NCI-H345 (cell line): ENCODE measurements at places on chromosomes 4 and X.
A peak's percentile ranks its signal among the peaks of the same experiment; 100 is the strongest.

GRCh38 chrX:65994519-65995506 is 45.1 kb downstream of the VSIG4 start:
- no peak for DNase-seq

GRCh38 chr4:177214935-177215334 is 94.7 kb upstream of the NEIL3 start:
- no peak for DNase-seq

GRCh38 chrX:25131055-25131454 is 115.3 kb upstream of the ARX start:
- no peak for DNase-seq

- peak; percentile 12 for DNase-seq
These were observed 118.0 kb upstream of the EDNRA start for GRCh38 chr4:147362938-147363337.

DNA sequence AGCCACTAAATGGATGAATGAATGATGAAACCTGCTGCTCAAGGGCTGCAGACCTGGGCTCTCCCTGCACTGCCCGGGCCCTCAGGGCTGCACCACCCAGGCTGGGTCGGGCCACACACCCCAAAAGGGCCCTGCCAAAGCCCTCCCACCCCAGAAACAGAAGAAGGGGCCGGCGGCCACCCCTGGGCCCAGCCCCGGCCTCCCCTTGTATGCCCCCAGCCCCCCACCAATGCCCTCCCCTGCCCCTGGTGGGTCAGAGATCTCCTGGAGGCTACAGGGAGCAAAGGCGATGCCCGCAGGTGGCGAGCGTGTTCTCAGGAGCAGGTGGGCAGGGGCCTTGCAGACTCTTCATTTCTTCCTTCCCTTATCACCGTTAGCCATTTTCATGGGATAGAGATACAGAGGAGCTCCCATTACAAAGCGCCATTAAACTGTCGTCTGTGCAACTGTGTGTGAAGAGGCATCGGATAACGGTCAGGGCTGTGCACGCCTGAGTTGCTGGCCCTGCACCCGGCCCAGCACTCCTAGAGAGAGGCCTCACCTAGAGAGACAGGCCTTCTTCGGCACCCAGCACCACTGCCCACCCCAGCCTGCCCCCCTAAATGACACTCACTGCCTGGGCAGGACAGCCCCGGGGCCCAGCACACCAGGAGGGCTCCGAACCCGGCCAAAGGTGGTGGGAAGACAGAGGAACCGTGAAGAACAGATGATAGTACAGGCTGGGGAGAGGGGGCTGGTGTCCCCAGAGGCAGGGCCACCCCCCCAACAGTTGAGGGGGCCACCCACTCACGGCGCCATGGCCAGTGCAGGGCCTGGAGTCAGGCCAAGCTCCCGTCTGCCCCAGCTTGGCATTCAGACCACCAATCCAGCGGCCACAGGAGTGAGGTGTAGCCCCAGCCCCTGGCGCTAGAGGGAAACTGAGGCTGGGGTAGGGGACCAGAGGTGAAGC is 133.7 kb downstream of the FAM53A start:
- DNase-seq: no peak

- DNase-seq: peak; percentile 49
These were observed 17.5 kb upstream of the SH3KBP1 start for GRCh38 chrX:19904778-19905367.

DNA sequence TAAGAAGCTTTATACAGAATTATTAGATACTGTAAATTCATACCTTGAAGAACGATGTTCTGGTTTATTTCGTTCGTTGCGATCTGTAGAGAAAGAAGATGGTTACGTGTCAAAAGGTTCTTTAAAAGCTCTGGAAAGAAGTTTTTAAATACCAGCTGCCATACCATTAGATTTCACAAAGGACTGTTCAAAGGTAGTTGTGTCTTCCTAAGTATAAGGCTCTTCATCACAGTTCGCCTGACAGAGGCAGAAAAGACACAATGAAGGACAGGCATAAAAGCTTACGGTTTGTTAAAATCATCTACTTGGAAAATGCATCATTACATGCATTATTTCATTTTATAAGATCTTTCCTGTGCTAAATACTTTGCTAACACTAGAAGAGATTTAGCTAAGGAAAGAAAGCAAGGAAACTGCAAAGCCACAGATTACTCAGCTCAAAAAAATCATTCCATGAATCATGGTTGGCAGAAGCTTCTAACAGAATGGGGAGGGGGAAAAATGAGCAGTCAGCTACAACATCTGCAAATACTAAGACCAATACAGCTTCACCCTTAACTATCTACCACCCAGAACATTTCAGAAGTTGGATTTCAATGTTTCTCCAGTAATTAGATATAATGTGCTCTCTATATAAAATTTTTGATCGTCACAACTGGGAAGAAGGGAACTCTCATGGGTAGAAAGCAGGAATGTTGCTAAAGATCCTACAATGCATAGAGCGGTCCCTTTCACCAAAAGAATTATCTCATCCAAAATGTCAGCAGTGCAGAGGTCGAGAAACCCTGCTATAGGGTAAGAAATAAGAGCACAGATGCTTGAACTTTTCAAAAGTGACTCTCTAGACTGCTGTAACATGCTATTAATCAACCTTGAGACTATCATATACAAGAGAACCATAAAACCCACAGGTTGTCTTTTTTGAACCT is 50.7 kb upstream of the PRSS48 start:
- DNase-seq: no peak

DNA sequence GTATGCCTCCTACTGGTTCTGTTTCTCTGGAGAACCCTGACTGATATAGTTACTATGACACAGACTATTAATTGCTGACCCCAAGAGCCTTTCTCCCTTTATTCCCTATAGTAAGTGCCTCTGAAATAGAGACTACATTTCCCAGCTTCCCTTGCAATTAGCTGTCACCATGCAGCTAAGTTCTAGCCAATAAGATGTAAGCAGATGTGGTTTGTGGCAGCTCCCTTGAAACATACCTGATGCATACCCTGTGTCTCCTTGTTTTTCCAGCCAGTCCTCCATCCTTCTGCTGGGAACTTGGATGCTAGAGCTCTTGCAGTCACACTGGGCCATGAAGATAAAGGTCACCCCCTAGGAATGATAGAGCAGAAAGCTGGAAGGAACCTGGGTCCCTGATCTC is 9.7 kb upstream of the TMEM165 start:
- DNase-seq: no peak

DNA sequence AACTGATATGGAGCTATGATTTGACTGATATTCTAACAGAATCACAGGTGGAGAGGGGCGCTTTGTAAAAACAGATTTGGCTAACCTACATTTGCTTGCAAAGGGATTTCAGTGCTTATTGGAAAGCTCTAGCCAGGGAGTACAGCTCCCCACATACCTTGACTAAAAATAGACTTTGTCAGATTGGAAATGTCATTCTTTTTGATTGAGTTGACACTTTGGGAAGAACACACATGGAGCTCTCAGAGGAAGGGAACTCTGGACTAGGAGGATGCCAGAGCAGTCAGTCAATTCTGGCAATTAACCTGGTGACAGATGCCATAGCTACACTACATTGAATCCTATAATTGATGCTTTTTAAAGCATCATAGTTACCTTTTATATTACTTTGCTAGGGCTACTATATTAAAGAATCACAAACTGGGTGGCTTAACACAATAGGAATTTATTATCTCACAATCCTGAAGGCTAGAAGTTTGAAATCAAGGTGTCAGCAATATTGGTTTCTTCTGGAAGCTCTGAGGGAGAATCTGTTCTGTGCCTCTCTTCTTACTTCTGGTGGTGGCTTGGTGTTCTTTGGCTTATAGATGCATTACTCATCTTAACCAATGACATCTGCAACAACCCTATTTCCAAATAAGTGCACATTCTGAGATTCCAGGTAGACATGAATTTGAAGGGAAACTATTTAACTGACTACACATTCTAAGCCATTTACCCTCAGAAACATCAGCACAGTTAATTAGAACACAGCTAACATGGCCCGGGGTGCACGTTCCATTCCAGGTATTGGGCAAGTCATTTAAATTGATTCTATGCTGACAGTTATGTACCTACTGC is 8.4 kb upstream of the HERC3 start:
- DNase-seq: no peak

GRCh38 chr4:41012293-41012692 is 202.0 kb downstream of the APBB2 start:
- DNase-seq: no peak

DNA sequence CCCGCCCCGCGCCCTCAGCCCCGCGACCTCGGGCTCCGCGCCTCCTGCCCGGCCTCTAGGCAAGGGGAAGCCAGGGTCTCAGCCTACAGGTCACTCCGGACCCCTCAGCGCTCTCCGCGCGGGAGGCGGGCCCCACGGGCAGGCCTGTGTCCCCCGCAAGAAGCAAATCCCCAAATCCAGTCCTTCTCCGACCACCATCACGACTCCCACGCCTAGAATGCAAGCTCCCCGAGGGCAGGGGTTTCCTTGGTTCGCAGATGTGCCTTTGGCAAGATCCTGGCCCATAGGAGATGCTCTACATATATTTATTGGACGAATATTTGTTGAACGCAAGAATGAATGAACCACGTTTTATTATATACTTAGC is 260 bp upstream of the CCDC149 start:
- no peak for DNase-seq

DNA sequence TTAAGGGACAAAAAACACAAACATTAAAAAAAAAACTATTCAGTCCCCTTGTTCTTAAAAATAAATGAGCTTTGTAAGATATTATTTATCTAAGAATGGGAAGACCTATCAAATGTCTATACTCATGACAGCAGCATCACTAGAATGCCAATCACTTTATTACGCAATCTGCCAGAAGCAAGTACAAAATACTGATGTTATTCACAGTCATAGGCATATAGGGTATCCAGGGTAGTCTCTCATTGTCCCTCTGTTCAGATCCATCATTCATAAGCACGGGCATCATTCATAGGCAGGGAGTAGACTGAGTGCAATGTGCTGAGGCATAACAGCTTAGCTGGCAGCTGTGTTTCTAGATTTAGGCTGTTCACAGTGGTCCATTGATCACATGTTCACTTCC is 109.1 kb downstream of the EPHA5 start:
- no peak for DNase-seq

GRCh38 chrX:38636949-38637819 is 75.8 kb downstream of the TSPAN7 start:
- DNase-seq: no peak

DNA sequence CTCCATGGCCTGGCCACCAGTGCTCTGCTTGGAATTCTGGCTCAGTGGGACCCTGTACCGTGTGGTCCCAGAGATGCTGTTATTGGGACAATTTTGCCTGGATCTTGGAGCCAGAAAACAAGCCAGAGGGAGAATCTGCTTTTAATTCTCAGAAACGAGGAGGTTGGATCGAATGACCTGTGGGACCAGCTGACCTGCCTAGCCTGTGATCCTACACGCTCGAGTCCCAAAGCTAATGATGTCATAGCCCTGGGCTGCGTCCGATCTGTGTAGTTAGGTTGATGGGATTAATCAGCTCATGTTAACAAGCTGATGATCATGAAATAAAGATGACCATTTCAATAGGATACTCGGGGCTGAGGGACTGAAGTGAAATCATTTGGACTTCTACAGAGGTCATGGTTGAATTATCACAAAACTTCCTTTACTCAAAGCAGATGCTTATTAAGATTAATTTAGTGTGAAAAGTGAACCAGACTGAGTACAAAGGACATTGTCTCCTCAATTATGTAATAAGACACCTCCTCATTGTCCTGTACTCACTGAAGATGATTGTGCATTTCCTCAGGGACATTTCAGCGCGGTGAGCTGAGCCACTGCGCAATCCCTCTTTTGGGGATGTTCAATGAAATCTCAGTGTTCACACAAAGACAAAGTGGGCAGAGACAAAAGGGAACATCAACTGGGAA is 51.9 kb upstream of the STX18 start:
- no peak for DNase-seq

- no peak for DNase-seq
These were observed 29.8 kb downstream of the ZFYVE28 start for GRCh38 chr4:2388429-2389182.

GRCh38 chr4:61741327-61742096 is 541.4 kb downstream of the ADGRL3 start:
- no peak for DNase-seq

DNA sequence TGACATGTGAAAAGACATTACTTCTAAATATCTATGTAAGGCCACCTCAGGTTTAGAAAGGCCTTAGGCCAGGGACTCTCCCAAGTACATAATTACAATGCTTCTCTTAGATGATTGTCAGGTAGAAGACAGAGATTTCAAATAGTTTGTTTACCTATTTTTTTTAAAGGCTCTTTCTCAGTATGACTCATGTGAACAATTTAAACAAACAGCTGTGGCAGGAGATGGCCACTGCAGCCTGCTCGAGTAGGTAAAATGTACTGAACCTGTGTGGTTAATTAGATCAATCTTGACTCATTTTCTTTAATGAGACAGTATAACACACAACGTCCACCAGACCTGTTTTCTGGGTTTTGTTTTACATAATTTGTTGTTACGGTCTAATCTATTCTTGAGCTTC is 50.2 kb downstream of the LEF1 start:
- peak; percentile 36 for DNase-seq

DNA sequence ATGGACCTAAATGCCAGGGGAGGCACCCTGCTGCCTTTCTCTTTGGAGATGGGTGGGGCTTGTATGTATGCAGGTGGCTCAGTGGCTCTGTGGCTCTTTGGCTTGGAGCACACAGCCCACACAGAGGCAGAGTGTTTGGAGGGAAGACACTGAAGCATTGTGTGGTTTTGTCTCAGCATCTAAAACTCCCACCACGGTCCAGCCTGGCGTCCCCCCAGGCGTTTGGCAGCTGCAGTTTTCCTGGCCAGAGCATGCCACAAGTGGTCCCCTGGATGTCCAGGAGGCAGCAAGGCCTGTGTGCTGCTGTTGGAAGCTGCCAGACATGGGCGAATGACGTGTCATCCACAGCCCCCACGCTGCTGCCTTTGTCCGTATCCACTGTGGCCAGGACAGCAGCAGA is 32.2 kb upstream of the PSAPL1 start:
- DNase-seq: no peak

- no peak for DNase-seq
These were observed 71.2 kb downstream of the SUPT20HL2 start for GRCh38 chrX:24242649-24243175.

DNA sequence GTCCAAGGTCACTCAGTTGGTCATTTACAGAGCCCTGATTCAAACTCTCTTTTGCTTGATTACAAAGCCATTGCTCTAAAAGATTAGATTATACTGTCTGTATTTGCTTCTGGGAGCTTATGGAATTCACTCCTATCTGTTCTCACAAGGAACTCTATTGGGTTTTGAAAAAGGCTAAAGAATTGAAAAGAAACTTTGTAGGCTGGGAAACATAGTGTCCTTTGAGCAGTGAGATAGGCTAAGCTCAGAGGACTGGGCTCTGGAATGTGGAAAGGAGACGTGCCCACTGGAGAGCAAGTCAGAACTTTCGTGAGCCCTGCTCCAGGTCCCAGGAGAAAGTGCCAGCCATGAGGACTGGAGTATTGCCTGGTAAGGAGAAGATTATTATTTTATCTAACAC is at the start of gene RTL9:
Gene RTL9 (plus strand): TSS at position 301 of the 400 bp plus-strand sequence. CDS start 91,770 bp downstream, outside the sequence.
- no peak for DNase-seq

GRCh38 chrX:129808158-129808828 is 28.5 kb downstream of the SASH3 start:
- no peak for DNase-seq

- DNase-seq: no peak
These were observed 6.1 kb downstream of the TMEM192 start for GRCh38 chr4:165106518-165106917.

GRCh38 chr4:5924461-5925125 is 31.7 kb upstream of the CRMP1 start:
- no peak for DNase-seq

GRCh38 chrX:100649550-100650356 is 5.8 kb downstream of the SRPX2 start:
- DNase-seq: no peak

- no peak for DNase-seq
These were observed 228.5 kb upstream of the ADAMTS3 start for GRCh38 chr4:72797486-72797885.
